ENCODE measurements at places on chromosomes 3 and 15. TPM values are rescaled to one million over a fixed set of nuclear protein-coding genes. Genes with fewer than 3 reads are reported as not detected.

NEK10 gene
- total RNA-seq = 0.59 TPM

TEX55 gene
- total RNA-seq = not detected

DHX30 gene
- 44.2 TPM for total RNA-seq

PPP1R2 gene
- 15.7 TPM for total RNA-seq

WDR72 gene
- total RNA-seq = 5.9 TPM

THPO gene
- not detected for total RNA-seq

SNAPC5 gene
- 51.4 TPM for total RNA-seq

SETD5 gene
- total RNA-seq = 44.2 TPM

POC1A gene
- total RNA-seq = 19.8 TPM

FOXB1 gene
- total RNA-seq = not detected

PEX5L gene
- total RNA-seq = not detected

FSIP1 gene
- 1.6 TPM for total RNA-seq

MYO1E gene
- 313 TPM for total RNA-seq

PAK6 gene
- total RNA-seq = 0.17 TPM
